ENCODE measurements at places on chromosomes 13 and 19. TPM values are rescaled to one million over a fixed set of nuclear protein-coding genes. Genes with fewer than 3 reads are reported as not detected.

- peak; percentile 63 for DNase-seq
Observed at GRCh38 chr19:55467236-55468053, 2.9 kb upstream of the C19orf85 start.

GRCh38 chr13:48662226-48662625 is 8.5 kb downstream of the CYSLTR2 start:
- DNase-seq: no peak

PLD3 gene
- total RNA-seq: 33.4 TPM

TMC4 gene
- 0.98 TPM for total RNA-seq

GRCh38 chr13:76886005-76886291 is 257 bp downstream of the KCTD12 start:
- DNase-seq: peak; percentile 51

DNA sequence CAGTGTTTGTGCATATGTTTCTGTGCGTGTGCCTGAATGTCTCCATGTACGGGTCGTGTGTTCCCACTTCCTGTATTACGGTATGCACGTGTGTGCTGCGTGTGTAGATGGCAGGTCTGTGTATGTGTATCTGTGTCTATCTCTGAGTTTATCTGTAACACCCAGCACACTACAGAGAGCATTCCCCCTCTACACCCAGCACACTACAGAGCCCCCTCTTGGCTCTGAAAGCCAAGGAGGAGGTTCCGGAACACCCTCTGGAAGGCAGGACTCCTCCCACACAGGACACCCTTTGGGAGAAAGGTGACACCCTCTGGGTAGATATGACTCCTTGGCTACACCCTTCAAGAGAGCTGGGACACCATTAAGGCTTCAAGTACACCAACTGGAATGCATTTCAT is 2.1 kb upstream of the ERFL start:
- no peak for DNase-seq

MUC16 gene
- not detected for total RNA-seq
